ENCODE measurements at places on chromosomes 4 and X. TPM values are rescaled to one million over a fixed set of nuclear protein-coding genes. Genes with fewer than 3 reads are reported as not detected.

GRCh38 chr4:46258431-46258830, 131.5 kb downstream of the GABRA2 start:
- no peak for DNase-seq

DNA sequence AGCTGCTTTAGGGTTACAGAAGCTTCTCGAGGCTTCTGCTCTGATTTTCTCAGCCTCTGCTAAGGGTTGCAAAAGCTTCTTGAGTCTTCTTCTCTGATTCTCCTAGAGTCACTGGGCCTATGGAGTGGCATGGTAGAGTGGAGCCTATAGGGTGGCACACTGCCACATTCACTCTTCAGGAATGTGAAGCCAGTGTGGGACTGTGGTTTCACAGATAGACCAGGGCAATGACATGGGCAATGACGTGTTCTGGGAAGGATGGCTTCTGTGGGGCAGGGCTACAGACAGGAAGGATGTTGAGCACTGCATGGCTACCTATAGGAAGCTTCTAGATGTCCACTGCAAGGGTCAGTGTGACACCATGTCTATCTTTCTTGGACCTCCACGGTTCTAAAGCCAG, 11.0 kb upstream of the MAMLD1 start:
- DNase-seq: no peak

Gene DDIT4L
- total RNA-seq: not detected

DNA sequence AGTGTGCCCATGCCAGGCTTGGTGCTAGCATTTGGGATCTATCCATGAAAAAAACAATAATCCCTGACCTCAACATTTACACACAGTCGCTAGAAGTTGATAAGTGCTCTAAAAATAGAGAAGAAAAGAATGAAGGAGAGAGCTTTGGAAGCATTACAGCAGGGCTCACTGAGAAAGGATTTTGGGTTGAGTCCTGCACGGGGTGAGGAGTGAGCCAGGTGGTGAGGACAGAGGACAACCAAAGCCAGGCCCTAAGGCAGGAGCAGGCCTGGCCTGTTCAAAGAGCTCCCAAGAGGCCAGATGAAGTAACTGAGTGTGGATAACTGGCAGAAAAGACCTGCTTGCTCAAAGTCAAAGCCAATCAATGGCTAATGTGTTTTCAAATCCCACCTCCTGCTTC, 20.7 kb upstream of the PROM1 start:
- no peak for DNase-seq

Gene CITED1
- 1.4 TPM for total RNA-seq

DNA sequence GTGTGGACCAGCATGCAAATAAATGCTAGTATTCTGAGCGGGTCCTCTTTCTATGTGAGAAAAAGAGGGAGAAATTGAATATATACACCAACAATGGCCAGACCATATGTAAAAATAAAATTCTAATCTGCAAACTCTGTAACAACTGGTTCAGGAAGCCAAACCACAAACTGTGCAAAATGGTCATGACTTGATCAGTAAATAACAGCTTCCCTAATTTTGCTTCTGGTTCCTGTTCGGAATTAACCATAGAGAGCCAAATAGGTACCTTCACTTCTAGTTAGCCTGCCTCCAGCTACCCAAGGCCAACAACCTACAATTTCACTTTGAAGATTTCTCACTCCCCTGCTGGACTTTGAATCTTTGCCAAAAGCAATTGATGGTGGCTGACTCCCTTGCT, 1313.2 kb downstream of the ADGRL3 start:
- DNase-seq: no peak

DNA sequence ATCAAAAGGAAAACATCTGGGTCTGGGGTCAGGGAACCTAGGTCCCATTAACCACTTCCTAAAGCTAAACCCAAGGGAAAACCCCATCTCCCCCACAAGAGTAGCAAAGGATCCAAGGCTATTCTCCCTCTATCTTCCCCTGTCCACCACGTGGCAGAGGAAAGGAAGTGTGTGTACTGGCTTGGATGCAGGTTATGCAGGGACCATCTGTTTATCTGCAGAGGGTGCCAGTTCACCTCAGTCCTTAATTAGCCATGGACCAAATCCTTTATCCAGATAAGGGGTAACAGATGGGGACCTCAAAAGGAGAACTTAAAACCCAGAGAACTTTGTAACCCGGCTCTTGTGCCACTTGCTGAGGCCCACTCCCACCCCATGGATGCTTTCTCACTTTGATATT, 135.3 kb downstream of the ZNF518B start:
- no peak for DNase-seq

- DNase-seq: no peak
Measured at GRCh38 chr4:3419836-3420605, 21.7 kb upstream of the HGFAC start.

GRCh38 chr4:74631338-74631737, 163.0 kb downstream of the BTC start:
- DNase-seq: no peak

- no peak for DNase-seq
Measured at GRCh38 chr4:179757641-179758040, 2315.4 kb upstream of the AGA start.

DNA sequence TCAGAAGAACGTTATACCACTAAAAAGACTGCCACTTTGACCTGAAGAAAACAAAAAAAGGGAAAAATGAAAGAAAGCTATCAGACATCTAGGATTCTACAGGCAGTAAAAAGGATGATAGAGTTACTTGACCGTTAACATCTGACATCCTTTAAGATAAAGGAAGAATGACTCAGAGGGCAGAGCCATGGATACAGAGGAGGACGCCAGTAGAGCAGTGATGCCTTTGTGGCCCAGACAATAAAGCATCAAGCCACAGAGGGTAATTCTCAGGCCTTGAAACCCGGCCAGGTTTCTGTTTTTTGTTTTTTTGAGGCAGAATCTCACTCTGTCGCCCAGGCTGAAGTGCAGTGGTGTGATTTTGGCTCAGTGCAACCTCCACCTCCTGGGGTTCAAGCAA, 9.5 kb upstream of the BEX1 start:
- DNase-seq: no peak
